ENCODE measurements at places on chromosomes 7 and 10. TPM values are rescaled to one million over a fixed set of nuclear protein-coding genes. Genes with fewer than 3 reads are reported as not detected.

- no peaks in the 10 kb centered on the region for H3K36me3 ChIP-seq
- peaks cover 3% of the 10 kb centered on the region for H3K4me1 ChIP-seq
- no peak for DNase-seq
Observed at GRCh38 chr10:5064656-5065055, 29.6 kb upstream of the AKR1C3 start.

Gene AKR1E2
- 4.9 TPM for total RNA-seq

- H3K27ac ChIP-seq, result peak overlapping the region; percentile 95
- no peak overlapping the region for H3K4me3 ChIP-seq
- H3K4me1 ChIP-seq, result peaks cover 50% of the 10 kb centered on the region
- DNase-seq, result no peak
- H3K36me3 ChIP-seq, result no peaks in the 10 kb centered on the region
Observed at GRCh38 chr10:88964360-88964759, 11.8 kb upstream of the ACTA2 start.

- no peak overlapping the region for H3K27ac ChIP-seq
- H3K4me1 ChIP-seq, result peaks cover 22% of the 10 kb centered on the region
- no peaks in the 10 kb centered on the region for H3K36me3 ChIP-seq
- no peaks in the 10 kb centered on the region for H3K27me3 ChIP-seq
Observed at GRCh38 chr10:1400101-1401070, 336.9 kb downstream of the ADARB2 start.

GRCh38 chr10:93319896-93320295, 162.2 kb downstream of the MYOF start:
- H3K36me3 ChIP-seq, result peaks cover 67% of the 10 kb centered on the region
- no peak for DNase-seq
- peaks cover 35% of the 10 kb centered on the region for H3K4me1 ChIP-seq
- H3K27me3 ChIP-seq, result no peaks in the 10 kb centered on the region
- H3K4me3 ChIP-seq, result no peak overlapping the region

- no peak overlapping the region for H3K4me3 ChIP-seq
- H3K4me1 ChIP-seq, result peaks cover 20% of the 10 kb centered on the region
- no peak overlapping the region for H3K27ac ChIP-seq
- no peak for DNase-seq
- H3K36me3 ChIP-seq, result peaks cover 6% of the 10 kb centered on the region
Observed at GRCh38 chr10:101008823-101009423, 9.3 kb downstream of the LZTS2 start.

DNA sequence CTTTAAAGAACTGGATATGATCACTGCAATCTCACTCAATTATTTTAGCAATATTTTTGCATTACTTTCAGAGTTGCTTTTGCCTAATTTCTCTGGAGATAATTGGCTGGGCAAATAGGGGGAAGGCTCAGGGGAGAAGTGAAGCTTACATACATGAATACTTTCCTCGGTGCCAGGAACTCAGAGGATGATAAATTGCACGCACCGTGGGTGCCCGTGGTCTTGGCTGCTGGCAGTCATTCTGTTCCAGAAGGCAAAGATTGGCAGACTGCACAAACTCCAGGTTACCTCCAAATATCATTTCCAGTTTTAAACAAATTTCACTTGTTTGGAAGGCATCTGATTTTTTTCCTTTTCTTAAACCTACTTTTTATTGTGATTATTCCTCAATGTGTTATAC, 197.8 kb upstream of the TMEM72 start:
- H3K27ac ChIP-seq, result no peak overlapping the region
- no peak overlapping the region for H3K4me3 ChIP-seq
- DNase-seq, result no peak
- peaks cover 29% of the 10 kb centered on the region for H3K4me1 ChIP-seq
- no peaks in the 10 kb centered on the region for H3K36me3 ChIP-seq
- no peaks in the 10 kb centered on the region for H3K27me3 ChIP-seq

DNA sequence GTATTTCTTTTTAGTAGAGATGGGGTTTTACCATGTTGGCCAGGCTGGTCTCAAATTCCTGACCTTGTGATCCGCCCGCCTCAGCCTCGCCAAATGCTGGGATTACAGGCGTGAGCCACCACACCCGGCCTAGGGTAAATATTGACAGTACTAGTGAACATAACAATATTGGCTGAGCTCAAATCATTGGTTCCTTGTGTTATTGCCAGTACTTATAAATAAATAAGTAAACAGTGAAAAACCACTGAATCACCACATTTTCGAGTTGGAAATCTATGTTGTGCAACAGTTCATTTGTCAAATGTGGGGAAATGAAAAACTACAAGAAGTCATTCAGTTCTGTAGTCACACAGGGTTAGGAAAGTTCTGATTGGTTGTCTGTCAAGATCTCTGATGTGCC, 15.8 kb downstream of the RPP30 start:
- peaks cover 25% of the 10 kb centered on the region for H3K36me3 ChIP-seq
- H3K4me1 ChIP-seq, result peaks cover 28% of the 10 kb centered on the region
- H3K27me3 ChIP-seq, result no peaks in the 10 kb centered on the region
- H3K27ac ChIP-seq, result no peak overlapping the region
- DNase-seq, result no peak

- no peak for DNase-seq
- no peak overlapping the region for H3K27ac ChIP-seq
- H3K4me3 ChIP-seq, result no peak overlapping the region
- H3K27me3 ChIP-seq, result peaks cover 2% of the 10 kb centered on the region
- no peaks in the 10 kb centered on the region for H3K36me3 ChIP-seq
Observed at GRCh38 chr7:34073676-34074075, 168.3 kb downstream of the BMPER start.

GRCh38 chr10:3776796-3777571, 8.0 kb downstream of the KLF6 start:
- H3K27ac ChIP-seq, result peak overlapping the region; percentile 99
- H3K4me1 ChIP-seq, result peaks cover 82% of the 10 kb centered on the region
- H3K4me3 ChIP-seq, result peak overlapping the region; percentile 62
- DNase-seq, result no peak
- H3K36me3 ChIP-seq, result peaks cover 60% of the 10 kb centered on the region

DNA sequence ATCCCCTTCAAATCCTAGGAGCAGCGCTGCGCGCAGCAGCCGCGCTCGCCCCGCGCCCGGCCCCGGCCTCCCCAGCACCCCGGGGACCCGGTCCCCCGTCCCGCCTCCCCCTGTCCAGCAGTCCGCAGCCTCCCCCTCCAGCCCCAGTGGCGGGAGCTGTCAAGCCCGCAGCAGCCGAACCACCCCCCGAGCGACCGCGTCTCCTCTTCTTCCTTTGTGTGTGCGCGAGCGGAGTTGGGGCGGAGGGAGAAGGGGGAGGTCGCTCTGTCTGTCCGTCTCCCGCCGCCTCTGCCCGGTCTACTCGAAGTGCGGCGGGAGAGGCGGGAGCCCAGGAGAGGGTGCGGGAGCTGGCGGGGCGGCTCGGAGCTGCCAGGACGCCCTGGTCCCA, 375 bp upstream of the CHN2 start:
- peak overlapping the region; percentile 78 for H3K4me3 ChIP-seq
- peaks cover 57% of the 10 kb centered on the region for H3K27me3 ChIP-seq
- H3K27ac ChIP-seq, result no peak overlapping the region
- DNase-seq, result peak; percentile 84
- peaks cover 1% of the 10 kb centered on the region for H3K36me3 ChIP-seq

DNA sequence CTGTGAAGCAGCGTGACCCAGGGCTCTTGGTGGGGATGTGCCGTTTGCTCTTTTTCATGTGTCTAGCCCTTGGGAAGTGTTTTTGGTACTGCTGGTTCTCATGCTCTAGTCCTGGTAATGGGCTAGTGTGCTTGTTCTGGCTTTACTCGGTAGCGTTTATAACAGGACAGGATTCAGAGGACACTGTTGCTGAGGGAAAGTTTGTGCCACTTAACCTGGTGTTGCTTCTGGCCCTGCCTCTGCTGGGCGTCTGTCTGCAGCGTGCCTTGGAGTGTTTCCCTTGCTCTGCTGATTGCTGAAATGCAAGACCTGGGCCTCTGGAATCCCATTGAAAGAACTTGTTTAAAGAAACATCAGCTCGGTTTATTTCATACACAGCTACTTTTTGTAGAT, 35.0 kb downstream of the INPP5A start:
- no peak overlapping the region for H3K4me3 ChIP-seq
- H3K27me3 ChIP-seq, result no peaks in the 10 kb centered on the region
- DNase-seq, result peak; percentile 12
- no peak overlapping the region for H3K27ac ChIP-seq
- no peaks in the 10 kb centered on the region for H3K36me3 ChIP-seq
- no peaks in the 10 kb centered on the region for H3K4me1 ChIP-seq

GRCh38 chr7:86930554-86931307, 128.7 kb downstream of the ELAPOR2 start:
- no peak overlapping the region for H3K27ac ChIP-seq
- H3K36me3 ChIP-seq, result peaks cover 9% of the 10 kb centered on the region
- no peak overlapping the region for H3K4me3 ChIP-seq
- no peak for DNase-seq

Gene NCOA4
- 90.2 TPM for total RNA-seq

- H3K36me3 ChIP-seq, result no peaks in the 10 kb centered on the region
- peaks cover 14% of the 10 kb centered on the region for H3K27me3 ChIP-seq
- no peak overlapping the region for H3K4me3 ChIP-seq
- no peak overlapping the region for H3K27ac ChIP-seq
- DNase-seq, result no peak
Observed at GRCh38 chr10:49131507-49132361, 2.1 kb downstream of the FAM170B start.

GRCh38 chr7:18520450-18521235, 25.1 kb downstream of the HDAC9 start:
- H3K36me3 ChIP-seq, result no peaks in the 10 kb centered on the region
- H3K4me3 ChIP-seq, result peak overlapping the region; percentile 9
- H3K27ac ChIP-seq, result peak overlapping the region; percentile 69
- no peak for DNase-seq

GRCh38 chr10:21090609-21091082, 193.5 kb upstream of the NEBL start:
- no peak overlapping the region for H3K4me3 ChIP-seq
- peaks cover 3% of the 10 kb centered on the region for H3K36me3 ChIP-seq
- DNase-seq, result no peak
- H3K4me1 ChIP-seq, result no peaks in the 10 kb centered on the region

- H3K4me1 ChIP-seq, result peaks cover 11% of the 10 kb centered on the region
- H3K4me3 ChIP-seq, result no peak overlapping the region
- no peaks in the 10 kb centered on the region for H3K27me3 ChIP-seq
Observed at GRCh38 chr10:74137992-74138391, 12.6 kb downstream of the AP3M1 start.

DNA sequence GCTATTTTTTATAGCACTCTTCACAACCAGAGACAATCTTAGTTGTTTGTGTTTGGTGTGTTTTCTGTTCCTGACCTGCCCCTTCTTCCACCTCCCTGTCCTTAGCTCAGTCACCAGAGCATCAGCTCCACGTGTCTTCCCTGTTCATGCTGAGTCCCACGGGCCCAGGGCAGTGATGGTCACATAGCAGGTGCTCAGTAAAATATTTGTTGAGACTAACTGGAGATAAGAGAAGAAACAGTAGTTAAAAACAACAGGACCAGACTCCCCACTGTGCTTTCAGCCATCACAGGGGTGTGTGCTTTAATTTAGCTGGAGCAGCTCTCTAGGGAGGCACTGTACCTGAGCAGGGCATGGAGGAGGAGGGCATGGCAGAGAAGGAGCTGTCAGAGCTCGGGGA, 307.3 kb upstream of the ZNF32 start:
- no peak overlapping the region for H3K4me3 ChIP-seq
- DNase-seq, result no peak
- no peak overlapping the region for H3K27ac ChIP-seq

DNA sequence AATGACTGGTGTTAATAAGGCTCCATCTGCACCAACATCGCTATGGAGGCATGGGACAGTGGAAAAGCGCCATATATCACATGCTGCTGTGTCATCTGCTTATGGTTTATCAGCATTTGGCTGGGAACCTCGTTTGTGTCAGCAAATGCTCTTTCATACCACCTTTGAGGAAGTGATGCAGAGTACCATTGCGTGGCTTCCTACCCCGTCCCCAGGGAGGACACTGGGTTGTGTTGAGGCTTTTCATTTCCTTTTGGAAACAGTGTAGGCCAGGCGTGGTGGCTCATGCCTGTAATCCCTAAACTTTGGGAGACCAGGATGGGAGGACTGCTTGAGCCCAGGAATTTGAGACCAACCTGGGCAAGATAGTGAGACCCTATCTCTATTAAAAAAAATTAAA, 6.8 kb downstream of the TACR2 start:
- DNase-seq, result peak; percentile 25
- H3K27me3 ChIP-seq, result no peaks in the 10 kb centered on the region
- H3K27ac ChIP-seq, result no peak overlapping the region
- no peak overlapping the region for H3K4me3 ChIP-seq

DNA sequence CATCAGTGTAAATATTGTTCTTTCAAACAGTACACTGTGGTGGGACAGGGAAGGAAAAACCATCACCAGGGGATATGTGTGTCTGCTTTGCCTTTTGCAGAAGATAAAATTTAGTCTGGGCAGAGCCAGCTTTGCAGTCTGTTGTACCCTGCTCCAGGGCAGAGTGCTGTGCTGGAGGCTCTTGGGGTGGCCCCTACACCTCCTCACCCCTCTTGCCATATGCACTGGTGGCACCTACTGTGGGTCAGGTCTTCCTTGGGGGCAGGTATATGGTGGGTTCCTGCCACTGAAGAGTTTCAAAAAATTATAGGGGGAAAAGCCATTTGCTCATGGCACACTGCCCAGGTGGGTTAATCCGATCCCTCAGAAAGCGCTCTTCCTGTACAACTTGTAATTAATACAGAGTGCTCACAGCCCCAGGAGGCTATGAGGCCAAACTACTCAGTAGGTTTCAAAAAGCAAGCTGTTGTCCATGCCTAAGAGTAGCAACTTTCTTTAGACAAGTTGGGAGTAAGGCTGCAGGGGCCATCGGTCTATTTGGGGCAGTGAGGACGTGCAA, 112.7 kb upstream of the BMPER start:
- no peaks in the 10 kb centered on the region for H3K36me3 ChIP-seq
- H3K27ac ChIP-seq, result no peak overlapping the region
- no peaks in the 10 kb centered on the region for H3K27me3 ChIP-seq
- no peak for DNase-seq
- no peak overlapping the region for H3K4me3 ChIP-seq
